ENCODE measurements at places on chromosomes 2 and 18.

DNA sequence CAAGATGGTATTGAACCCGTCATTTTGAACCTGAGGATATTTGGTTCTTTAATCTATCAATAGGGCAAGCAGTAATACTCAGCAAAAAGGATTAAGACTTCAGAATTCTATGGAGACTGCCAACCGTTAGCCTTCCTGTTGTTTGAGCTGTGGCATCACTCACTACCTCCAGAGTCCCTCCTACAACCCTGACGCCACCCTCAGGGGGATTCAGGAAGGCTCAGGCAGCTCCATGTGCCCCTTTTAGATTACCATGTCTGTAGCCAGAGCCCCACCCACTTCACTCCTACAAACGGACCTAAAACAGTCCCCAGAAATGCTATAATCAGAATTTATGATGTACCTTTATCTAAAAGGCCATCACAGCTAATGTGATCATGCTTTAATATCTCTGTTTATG lies 172.9 kb downstream of the EPHA4 start:
- DNase-seq: no peak

DNA sequence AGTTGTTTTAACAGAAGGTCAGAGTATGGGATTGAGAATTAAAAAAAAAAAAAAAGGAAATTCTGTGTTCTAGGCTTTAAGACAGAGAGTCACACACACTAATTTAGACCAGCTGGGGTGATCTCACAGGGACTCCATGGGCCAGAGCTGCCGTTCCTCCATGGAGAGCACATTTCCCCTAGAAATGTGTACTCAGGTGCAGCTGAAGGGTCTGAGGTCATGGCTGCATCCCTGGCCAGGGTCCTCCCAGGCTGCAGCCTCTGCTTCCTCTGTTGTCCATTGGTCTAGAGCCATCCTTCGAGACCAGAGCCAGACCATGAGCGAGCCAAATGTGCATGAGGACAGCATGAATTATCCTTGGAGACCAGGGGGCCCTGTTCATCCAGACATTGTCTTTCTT lies 190.1 kb upstream of the TNP1 start:
- DNase-seq: no peak

GRCh38 chr2:14313341-14313740 lies 319.2 kb upstream of the LRATD1 start:
- DNase-seq: no peak

GRCh38 chr2:25401307-25402026 lies 59.7 kb upstream of the DNMT3A start:
- DNase-seq: no peak

DNA sequence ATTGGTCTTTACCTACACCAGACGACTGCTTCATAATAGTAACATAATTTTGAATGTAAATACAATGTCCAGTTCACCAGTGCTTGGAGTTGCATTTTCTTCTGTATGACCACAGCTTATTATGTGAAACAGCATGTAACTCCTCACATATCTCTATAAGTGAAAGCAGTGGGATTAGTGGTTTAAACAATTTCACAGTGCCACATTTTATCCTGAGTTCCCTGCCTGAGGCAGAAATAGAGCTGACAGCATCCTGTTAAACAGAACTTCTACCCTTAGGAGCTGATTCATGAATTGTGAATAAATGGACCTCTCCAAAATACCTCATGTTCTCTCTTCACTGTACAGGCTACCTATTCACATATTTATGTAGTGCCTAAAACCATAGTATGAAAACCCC lies 542.3 kb upstream of the VWC2L start:
- no peak for DNase-seq

GRCh38 chr2:209534228-209534627 lies 110.4 kb downstream of the MAP2 start:
- no peak for DNase-seq

DNA sequence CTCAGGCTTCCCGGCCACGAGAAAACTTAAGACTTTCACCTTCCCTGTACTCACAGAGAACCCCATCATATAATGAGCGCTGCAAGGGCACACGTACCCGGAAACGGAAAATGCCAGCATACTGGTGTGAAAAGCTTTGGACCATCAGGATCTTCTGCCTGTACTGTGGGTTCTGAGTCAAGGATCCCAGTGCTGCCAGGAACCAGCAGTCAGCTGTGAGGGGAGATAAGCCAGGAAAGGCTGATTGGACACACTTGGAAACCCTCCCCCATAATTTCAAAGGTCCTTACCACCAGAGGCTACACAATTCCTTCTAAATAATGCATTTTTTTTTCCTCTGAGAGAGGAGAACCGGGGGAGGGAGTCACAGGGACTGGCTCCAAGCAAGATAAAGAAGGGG lies 31.4 kb downstream of the CAPN13 start:
- DNase-seq: no peak

- DNase-seq: no peak
Observed at GRCh38 chr2:59734743-59735142, 818.7 kb downstream of the BCL11A start.

DNA sequence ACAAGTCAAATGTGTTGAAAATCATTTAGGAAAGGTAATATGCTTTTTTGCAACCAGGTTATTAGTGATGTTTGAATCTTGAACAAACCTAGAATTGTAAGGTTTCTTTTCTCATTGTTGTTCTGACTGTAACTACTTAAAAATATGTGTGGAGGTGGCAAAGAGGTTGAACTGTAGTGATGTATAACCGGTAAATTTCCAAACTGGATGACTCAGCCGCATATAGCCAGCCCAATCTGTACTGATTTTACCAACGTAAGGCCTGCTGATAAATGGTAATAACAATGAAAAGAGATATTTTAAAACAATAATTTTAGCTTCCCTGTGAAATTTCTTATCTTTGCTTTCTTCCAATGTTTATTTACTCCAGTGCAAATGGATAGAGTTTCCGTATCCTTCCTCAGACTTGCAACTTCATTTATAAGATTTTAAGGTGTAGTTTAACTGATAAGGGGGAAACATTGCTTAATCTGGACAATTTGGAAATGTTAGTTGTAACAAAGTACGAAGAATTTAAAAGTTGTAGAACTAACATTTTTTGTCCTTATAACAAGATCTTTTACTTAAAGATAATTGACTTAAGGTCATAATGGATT lies 1170.4 kb upstream of the ZEB2 start:
- no peak for DNase-seq

DNA sequence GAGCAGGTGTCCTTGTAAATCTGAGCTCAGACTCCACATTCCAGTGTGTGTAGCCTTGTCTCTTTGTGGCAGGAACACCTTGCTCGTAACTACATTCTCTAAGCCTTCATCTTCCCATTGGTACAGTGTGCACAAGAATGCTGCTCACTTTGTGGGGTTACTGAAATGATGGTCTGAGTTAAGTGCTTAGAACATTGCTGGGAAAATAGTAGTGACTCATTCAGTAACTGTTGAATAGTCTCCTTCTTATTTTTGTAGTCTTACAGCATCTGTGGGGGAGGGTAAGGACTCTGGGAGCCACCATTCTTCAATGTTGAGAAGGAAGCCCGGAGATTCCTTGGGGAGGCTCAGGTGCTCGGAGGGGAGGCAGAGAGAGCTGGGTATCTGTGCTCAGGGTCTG lies 236.0 kb upstream of the HDAC4 start:
- no peak for DNase-seq

GRCh38 chr2:191501561-191502168 lies 176.3 kb upstream of the NABP1 start:
- no peak for DNase-seq

- DNase-seq: no peak
Observed at GRCh38 chr2:105919191-105919811, 174.6 kb downstream of the NCK2 start.

DNA sequence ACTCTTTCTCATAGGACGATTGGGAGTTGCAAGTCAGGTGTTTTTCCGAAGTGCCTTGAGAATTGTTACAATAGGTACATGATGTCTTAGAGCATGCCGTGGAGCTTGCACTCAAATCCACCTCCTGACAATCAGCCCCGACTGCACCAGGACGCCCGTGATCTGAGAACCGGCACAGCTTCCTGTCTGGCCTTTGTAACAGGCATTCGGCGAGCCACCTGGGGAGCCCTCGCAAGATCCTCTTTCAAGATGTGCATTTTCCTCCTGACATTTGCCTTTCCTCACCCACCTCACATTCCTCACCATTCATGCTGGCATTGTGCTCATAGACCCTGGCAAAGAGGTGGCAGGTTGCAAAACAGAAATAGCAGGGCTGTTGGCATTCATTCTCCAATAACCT lies 427.3 kb downstream of the GALR1 start:
- no peak for DNase-seq

DNA sequence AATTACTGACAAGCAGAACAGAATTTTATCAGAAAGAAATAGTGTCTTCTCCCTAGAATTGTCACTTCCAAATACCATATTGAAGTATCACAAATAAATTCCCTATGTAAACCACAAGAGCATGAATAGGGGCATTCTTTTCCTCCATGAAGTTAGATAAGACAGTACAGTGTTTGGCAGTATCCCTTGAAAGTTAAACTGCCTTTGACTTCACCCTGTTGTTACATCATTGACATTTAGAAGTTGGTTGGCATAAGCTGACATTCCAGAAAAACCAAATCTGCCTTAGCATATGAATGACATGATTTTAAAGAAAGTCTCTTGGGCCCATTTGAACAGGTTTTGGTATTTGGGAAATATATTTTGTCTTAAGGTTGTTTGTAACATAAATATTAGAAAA lies 50.2 kb upstream of the OSR1 start:
- no peak for DNase-seq

GRCh38 chr2:215772003-215772402 lies 241.3 kb downstream of the MREG start:
- no peak for DNase-seq

DNA sequence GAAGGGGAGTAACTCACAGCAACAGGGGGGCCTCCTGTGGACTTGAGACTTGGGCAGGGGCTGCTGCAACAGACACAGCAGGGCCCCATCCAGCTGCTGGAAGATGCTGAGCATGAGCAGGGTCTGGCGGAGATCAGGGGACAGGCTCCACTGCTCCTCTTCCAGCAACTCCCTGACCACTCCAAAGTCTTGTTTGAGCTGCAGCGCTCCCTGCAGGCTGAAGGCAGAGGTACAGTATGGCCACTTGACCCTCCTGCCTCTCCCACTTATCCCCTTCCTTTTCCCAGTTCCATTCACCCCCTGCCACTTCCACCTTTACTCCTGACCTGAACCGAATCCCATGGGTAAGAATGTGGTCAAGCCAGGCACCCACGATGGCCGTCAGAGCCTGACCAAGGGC lies 2.4 kb upstream of the MRPL53 start:
- no peak for DNase-seq

DNA sequence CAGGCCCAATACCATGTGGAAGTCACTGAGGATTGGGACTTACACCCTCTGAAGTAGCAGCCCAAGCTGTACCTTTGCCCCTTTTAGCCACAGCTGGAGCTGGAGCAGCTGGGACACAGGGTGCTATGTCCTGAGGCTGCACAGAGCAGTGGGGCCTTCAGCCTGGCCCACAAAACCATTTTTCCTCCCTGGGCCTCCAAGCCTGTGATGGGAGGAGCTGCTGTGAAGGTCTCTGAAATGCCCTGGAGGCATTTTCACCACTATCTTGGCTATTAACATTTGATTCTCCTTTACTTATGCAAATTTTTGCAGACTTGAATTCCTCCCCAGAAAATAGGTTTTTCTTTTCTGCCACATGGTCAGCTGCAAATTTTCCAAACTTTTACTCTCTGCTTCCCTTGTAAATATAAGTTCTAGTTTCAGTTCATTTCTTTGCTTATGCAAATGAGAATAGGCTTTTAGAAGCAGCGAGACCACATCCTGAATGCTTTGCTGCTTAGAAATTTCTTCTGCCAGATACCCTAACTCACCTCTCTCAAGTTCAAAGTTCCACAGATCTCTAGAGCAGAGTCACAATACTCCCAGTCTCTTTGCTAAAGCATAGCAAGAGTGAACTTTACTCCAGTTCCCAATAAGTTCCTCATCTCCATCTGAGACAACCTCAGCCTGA lies 213.8 kb upstream of the MGAT5 start:
- no peak for DNase-seq

DNA sequence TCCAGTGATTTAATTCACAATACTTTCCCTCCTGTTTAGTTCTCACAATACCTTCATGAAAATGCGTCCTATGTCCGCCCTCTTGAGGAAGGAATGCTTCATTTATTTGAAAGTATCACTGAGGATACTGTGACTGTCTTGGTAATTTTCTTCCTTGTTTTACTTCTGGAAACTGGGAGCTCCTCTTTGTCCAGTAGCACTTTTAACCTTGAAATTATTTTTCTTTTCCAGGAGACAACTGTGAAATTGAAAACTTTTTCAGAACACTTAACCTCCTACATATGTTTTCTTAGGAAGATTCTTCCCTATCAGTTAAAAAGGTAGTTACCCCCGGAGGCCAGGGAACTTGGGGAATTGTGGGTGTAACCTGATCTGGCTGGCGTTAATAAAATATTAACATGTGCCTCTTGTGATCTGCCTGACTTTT lies 58.9 kb upstream of the STON1 start:
- DNase-seq: no peak

GRCh38 chr2:227491386-227491785 lies 19.4 kb downstream of the AGFG1 start:
- no peak for DNase-seq

- no peak for DNase-seq
Observed at GRCh38 chr18:51425475-51425874, 228.0 kb upstream of the MEX3C start.

DNA sequence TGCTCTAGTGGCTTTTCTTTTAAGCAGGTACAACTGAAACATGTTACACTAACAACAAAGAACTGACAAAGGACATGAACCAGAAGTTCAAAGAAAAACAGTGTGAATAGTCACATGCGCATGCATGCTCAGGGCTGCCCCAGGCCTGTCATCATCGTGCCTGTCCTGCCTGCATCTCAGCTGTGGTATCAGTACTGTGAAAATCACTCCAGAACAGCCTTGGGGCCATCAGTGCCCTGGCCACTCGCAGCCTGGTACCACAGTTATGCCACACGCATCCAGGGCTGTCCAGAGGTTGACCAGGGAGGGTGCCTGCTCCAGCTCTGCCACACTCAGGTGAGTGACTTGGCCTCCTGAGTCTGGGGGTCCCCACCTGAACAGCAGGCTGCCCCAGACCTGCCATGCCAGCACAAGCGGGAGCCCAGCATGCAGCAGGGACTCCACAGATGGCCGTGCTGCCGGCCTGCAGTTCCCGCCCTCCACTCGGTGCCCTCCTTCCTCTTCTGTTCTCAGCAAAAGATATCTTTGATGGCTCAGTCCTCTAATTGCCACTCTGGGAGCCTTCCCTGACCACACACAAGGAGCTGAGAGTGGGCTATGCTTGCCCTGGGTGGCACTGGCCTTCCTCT lies 12.3 kb downstream of the LIMS2 start:
- no peak for DNase-seq

- DNase-seq: no peak
Observed at GRCh38 chr2:195579776-195580555, 77.1 kb upstream of the SLC39A10 start.

- no peak for DNase-seq
Observed at GRCh38 chr2:168428431-168428830, 27.6 kb upstream of the CERS6 start.
